ENCODE measurements at places on chromosomes 5 and 9.

- no peak for DNase-seq
These were observed 577.5 kb upstream of the CLINT1 start for GRCh38 chr5:158436271-158437065.

DNA sequence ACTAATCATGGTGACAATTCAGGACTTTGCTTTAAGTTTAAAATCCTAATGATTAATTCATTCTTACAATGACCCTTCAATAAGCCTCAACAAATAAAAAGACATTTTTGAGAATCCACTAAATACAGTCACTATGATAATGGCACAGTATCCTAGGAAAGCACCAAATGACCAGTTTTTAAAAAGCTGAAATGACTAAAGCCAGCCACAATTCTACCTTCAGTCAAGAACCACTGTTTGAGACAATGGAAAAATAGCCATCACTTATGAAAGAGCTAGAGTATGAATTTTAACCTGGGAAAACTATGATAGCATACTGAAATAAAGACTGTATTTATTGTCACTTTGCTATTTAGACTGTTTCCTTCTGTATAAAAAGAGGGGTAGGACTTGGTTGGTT, 14.0 kb downstream of the FBXW2 start:
- no peak for DNase-seq

GRCh38 chr9:4714266-4715016, 26.6 kb downstream of the AK3 start:
- no peak for DNase-seq

DNA sequence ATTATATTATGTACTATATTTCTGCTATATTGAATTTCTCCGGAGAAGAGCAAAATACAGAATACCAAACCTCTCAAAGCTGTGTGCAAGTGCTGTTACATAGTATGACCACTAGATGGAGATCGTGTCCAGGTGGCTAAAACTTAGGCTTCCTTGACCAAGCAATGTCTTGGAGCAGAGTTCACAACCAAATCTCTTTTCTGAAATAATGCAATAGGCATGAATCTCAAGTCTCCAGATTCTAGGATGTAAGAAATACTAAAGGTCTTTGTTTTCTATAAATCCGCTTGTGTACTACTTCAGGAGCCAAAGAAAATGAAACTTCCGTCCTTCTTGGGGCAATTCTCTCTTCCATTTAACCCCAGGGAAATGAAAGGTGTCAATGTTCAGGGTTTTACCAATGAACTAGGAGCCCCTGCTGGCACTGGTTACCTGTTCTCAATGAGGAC, 181.5 kb upstream of the RAI14 start:
- peak; percentile 63 for DNase-seq

DNA sequence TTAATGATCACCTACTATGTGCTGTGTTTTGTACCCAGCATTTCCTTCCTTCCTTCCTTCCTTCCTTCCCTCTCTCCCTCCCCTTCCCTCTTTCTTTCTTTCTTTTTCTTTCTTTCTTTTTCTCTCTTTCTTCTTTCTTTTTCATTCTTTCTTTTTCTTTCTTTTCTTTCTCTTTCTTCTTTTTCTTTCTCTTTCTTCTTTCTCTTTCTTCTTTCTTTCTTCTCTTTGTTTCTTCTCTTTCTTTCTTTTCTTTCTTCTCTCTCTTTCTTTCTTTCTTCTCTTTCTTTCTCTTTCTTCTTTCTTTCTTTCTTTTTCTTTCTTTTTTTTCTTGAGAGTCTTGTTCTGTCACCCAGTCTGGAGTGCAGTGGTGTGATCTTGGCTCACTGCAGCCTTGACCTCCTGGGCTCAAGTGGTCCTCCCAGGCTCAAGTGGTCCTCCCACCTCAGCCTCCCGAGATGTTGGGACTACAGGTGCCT, 165.7 kb upstream of the MVB12B start:
- no peak for DNase-seq

GRCh38 chr9:91100878-91101450, 260.8 kb downstream of the AUH start:
- no peak for DNase-seq

- no peak for DNase-seq
These were observed 417.8 kb downstream of the TMEM161B start for GRCh38 chr5:87850843-87851242.

- no peak for DNase-seq
These were observed 269.2 kb downstream of the NR3C1 start for GRCh38 chr5:143134269-143134668.

- DNase-seq = no peak
These were observed 10.7 kb downstream of the HMGCS1 start for GRCh38 chr5:43302481-43302880.

DNA sequence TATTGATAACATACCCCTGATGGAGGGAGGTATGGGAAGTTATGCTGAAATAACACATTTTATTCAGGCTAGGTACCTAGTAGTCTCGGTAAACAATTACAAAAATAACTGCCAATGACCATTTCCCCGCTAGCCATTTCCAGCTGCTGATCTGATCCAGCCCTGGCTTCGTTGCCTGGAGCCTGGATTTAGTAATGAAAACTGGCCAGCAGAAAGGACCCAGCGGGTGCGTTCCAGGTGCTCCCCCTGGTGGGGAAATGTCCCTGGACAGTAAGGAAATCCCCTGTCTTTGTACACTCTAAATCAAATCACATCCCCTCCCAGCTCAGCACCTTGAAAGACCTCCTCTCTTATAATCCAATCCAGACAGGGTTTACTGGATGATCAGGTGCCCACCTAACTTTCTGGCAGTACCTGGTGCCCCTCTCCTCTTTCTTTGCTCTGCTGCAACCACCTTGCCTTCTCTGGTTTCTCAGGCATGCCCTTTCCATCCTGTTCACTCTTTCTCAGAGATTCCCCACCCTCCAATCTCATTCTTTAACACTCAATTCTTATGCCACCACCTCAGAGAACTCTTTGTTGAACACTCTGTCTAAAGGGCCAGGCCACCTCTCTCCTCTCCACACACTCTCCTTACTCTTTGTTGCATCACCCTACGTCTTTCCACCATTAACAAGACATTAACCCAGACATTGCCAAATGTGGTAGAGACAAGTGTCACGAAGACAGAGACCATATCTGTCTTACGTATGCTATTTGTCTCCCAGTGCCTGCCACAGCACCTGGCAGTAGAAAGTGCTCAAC, 50.1 kb upstream of the SMAD5 start:
- no peak for DNase-seq

All from putamen (tissue), 1 donor.